ENCODE measurements at places on chromosomes 7 and 10.

DNA sequence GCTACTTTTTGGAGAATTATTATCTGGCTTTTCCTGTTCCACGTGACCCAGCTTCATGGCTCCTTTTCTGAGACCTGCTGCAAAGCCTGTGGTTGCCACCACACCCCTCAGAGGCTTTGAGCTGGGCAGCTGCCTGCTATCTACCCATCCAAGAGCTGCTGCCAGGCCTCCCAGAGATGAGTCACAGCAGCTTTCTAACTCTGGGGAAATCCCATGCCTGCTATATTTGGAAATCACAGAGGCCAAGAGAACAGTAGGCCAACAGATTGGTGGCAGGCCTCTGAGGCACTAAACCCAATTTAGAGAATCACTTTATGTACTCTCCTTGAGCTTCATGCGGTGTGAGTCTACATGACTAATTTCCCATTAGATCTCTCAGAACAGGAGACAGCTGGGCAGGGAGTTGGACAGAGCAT, 35.2 kb downstream of the SGCE start:
- DNase-seq = no peak

GRCh38 chr7:7581531-7582179, 15.0 kb downstream of the MIOS start:
- DNase-seq = peak; percentile 22

DNA sequence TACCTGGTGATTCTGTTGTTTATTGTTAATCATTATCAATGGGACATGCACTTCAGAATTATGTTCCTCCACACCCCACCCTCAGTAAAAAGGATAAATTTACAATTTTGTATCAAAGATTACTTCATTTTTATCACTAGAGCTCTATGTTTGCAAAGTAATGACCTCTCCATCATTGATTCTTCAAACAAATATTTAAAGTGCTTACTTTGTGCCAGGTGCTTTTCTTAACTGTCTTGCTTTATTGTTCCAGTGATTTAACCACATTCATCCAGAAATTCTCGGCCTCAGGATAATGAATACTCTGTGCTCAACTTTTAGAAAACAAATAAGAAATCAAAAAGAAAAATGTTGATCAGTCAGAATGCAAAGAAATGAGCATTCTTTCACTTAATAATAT, 144.9 kb upstream of the FOXP2 start:
- DNase-seq = no peak

GRCh38 chr7:150976529-150977381, 1.4 kb downstream of the KCNH2 start:
- DNase-seq = peak; percentile 57

DNA sequence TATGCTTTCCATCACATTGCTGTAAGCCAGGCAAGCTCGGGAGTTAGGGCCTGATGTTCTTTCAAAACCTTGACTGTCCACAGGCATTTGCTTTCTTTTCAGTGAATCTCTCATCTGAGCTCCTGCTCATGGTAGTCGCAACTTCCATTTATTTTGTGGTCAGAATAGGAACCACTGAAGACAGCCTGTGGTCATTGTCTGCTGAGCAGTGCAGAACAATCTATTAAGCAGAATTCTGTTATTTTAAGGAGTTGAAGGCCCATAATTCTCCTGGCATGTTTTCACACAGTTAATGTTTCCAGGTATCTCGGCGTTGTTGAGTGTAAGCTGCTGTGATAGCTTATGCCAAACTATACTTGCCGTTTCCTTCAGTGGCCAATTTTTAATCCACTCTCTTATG, 491.1 kb upstream of the AKR1E2 start:
- no peak for DNase-seq

DNA sequence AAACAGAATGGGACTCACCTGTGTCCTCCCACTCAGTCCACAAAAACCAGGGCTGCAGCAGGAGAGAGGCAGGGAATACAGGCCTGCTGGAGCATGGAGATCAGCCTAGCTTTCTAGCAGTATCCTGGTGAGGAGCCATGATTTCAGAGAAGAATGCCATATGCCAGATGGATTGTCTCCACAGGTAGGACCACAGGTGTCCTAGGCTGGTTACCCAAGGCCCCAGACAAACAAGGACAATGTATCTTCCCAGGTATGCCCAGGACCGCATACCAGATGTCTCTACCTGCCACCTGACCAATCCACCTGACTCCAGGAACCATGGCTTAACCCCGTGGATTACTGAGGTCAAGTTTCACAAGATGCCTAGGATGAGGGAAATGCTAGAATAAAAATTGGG, 295.4 kb upstream of the NPSR1 start:
- DNase-seq = no peak

GRCh38 chr10:74523199-74523598, 303.2 kb upstream of the KAT6B start:
- DNase-seq = no peak

GRCh38 chr10:131691481-131692090, 209.2 kb upstream of the PPP2R2D start:
- no peak for DNase-seq

Data from WTC11 (cell line).